ENCODE measurements at places on chromosomes 5 and 9. TPM values are rescaled to one million over a fixed set of nuclear protein-coding genes. Genes with fewer than 3 reads are reported as not detected.

Gene IRX2
- total RNA-seq, result 8.5 TPM

Gene MYOT
- not detected for total RNA-seq

Gene CCL27
- 0.34 TPM for total RNA-seq

Gene SLC46A2
- not detected for total RNA-seq

Gene TRIP13
- 1.0 TPM for total RNA-seq

Gene CHSY3
- total RNA-seq, result under 0.01 TPM

Gene PCDHB15
- 0.50 TPM for total RNA-seq

Gene HAVCR1
- total RNA-seq, result not detected

Gene GCNT4
- total RNA-seq, result 3.4 TPM

Gene ABO
- total RNA-seq, result not detected

Gene CRB2
- total RNA-seq, result not detected

Gene PFN3
- not detected for total RNA-seq

Gene QRFP
- not detected for total RNA-seq

Gene FYB1
- 16.9 TPM for total RNA-seq

Gene INSYN2B
- total RNA-seq, result 0.07 TPM

Gene ITGA2
- total RNA-seq, result 97.1 TPM

Gene RANBP3L
- not detected for total RNA-seq
